ENCODE measurements at places on chromosomes 5 and 9.

DNA sequence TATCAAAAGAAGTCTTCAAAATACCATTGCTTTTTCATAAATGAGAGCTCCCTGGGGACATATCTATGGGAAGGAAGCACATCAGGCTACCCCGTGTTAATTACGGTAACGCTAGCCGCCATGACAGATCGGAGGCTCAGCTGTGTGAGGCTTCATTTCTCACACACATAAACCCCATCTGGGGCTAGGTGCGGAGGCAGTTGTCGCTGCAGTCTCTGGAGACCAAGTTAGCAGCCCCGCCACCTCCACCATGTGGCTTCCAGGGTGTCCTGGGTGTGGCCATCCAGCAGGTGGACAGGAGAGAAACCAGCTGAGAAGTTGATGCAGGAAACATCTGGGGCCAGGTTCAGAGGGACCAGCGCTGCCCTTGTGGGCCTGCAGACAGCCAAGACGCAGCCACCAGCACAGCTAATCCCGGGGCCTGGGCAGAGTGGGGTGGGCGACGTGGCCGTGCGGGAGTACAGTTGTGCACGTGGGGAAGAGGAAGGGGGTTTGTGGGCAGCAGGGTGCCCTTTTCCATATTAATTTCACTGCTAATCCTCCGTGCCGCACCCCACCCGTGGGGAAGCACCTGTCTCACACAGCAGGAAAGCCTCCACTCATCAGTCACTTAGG is 426.5 kb downstream of the IRX1 start:
- no peak for DNase-seq

GRCh38 chr9:75644649-75645048 is 245.8 kb upstream of the PCSK5 start:
- no peak for DNase-seq

DNA sequence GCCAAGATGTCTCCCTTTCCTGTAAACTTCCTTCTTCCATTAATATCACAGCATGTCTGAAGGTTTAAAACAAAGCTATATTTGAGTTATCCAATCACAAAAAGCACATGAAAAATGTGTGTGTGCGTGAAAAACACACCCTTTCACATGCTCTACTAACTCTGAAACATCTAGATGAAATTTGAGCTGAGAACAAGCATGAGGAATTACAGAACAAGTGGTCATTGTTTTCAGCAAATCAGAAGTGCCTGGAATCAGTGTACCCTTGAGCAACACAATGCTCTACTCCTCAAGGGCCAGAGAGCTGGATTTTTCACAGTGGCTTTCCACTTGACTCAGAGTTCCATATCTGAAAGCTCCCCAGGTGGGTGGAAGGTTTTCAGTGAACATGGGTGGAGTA is 255.9 kb downstream of the PSAT1 start:
- peak; percentile 62 for DNase-seq

GRCh38 chr9:136399176-136400037 is 563 bp downstream of the SNAPC4 start:
- DNase-seq = peak; percentile 34

DNA sequence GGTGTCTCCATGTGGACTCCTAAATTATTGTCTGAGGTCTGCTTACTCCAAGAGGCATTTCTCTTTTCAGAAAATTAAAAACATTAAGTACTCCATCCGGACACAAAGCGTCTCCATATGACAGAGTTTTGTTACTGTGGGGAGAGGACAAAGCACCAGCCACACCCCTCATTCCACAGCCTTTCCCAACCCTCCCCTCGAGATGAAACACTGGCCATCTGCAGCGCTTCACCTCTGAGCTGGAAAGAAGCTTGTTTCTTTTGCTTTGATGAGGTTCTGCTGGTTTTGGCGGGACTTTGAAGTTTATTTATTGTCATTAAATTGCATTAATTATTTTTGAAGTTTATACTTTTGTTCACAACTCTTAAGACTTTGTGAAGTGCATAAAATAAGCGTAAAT is 27.6 kb upstream of the NKD2 start:
- DNase-seq = no peak

DNA sequence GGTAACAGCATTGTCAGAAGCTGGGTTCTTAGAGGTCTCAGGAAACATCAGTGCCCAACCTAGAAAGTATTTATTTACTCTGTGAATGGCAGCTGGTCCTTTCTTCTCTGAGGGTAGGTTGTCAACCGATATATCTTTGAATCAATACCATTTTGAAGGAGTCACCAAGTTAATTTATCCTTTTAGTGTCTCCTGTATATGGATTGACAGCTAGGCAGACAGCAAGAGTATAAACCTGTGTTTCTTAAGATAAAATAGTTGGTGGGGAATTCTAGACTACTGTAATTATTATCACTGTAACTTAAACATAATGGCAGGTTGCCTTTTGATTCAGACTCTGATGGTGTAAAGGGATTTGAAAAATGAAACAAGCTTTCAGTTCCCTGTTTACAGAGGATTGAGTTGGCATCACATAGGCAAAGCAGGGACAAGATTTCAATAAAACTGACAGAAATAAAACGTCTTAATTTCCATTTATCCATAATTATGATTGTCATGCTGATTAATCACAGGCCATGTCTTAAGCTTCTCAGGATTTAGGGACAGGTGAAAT is 190.8 kb upstream of the HAPLN1 start:
- no peak for DNase-seq

GRCh38 chr9:27530915-27531755 is 1.5 kb upstream of the MOB3B start:
- DNase-seq = no peak

DNA sequence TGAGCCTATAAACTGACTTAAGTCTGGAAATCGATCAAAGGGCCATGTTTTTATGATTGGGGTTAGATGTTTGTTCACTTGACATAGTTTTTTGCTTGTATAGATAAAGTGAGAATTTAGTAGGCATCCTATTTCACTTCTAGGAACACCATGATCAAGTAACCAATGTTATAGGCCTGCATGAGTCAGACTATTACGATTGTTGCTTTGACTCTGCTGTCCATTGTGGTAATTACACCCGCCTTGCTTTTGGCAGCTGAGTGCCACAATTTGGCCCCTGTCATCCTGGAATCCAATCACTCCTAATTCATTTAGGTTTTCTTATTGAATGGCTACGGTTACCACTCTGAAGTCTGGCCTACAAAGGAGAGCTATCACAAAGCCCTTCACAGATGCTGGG is 67.8 kb upstream of the IL33 start:
- peak; percentile 45 for DNase-seq

- DNase-seq = no peak
Measured at GRCh38 chr9:87776481-87777379, 50.8 kb downstream of the CTSL start.

DNA sequence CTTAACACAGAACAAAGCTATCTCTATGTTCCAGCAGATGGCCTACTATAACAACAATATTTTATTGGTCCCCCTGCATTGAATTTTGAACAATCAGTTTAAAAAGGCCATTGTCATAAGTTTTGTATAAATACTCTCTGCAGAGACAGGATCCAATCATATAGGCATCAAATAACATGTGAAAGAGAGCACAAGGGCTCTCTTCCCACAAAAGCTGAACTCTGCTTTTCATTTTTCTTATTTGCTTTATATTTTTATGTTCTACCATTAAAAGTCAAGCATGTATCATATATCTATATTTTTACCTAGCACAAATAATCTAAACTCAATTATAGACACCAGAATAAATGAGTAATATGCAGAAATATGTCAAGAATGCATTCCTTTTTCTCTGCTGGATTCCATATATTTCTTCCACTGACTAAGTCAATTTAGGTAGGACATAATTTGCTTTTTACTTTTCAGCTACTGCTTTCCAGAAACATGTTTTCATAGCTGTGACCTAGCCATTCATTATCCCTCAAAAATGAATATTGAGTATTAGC is 143.6 kb downstream of the CDH9 start:
- peak; percentile 16 for DNase-seq

All from iris pigment epithelial cell (primary cell).